Kidney (tissue), 22 donors: ENCODE measurements at places on chromosomes 16 and 17. TPM values are rescaled to one million over a fixed set of nuclear protein-coding genes. Genes with fewer than 3 reads are reported as not detected.

The TEDC2 gene
- 1.7 TPM for polyA plus RNA-seq

DNA sequence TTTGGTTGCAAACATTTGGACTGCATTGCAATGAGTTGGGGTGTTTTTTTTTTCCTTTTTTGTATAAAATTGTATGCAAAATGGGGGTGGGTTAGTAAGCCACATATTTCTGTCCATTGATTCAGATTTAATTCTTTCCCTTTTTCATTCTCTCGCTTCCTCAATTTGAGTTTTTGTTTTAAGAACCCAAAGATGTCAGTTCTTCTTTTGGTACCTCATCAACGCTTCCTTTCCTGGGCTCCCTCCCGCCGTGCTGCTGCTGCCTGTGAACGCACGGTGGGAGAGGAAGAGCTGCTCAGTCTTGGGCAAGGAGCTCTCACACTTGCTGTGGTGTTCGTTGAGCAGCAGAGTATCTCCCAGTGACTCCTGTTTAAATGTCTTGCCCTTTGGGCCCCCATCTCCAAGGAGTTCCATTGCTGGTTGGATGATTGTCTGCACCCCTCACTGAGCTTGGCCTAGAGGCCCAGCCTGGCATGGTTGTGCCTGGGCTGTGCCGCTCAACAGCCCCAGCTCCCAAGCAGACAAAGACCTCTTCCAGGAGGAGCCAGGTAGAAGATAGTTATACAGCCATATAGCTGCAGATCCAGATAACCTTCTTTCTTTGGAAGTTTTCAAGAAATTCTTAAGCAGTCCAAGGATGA, 13.6 kb downstream of the UBFD1 start:
- no peak for DNase-seq

DNA sequence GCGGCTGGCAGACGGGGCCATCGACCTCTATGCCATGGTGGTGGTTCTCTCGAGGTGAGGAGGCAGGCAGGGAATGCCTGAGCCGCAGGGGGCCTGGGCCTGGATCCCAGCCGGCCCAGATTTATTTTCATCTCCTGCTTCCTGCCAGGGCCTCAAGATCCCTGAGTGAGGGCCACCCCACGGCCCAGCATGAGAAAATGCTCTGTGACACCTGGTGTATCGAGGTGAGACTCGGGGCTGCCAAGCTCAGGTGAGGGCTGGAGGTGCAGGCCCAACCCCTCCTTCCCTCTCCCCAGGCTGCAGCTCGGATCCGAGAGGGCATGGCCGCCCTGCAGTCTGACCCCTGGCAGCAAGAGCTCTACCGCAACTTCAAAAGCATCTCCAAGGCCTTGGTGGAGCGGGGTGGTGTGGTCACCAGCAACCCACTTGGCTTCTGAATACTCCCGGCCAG, 4.9 kb downstream of the ACADVL start:
- DNase-seq: no peak

The KCNJ2 gene
- 0.71 TPM for polyA plus RNA-seq

The IL17C gene
- not detected for polyA plus RNA-seq

GRCh38 chr17:30208214-30208613, 27.3 kb downstream of the SLC6A4 start:
- DNase-seq: no peak

DNA sequence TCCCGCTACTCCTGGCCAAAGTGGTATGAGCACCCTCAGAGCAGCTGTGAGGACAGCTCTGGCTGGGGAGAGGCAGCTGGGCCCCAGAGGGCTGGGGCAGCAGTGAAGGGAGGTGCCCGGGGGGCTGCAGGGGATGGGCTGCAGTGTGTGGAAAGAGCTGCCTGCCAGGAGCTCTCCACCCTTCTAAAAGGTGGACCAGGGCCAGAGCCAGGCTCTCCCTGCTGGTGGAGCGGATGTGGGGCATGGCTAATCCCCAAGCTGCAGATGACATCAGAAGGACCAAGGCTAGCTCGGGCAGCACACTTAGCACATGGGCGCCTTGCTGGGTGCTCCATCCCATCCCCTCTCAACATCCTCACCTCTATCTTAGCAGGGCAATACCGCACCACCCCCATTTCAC, 103.1 kb downstream of the SDK2 start:
- DNase-seq: no peak

The OTOP3 gene
- not detected for polyA plus RNA-seq

The ZG16B gene
- polyA plus RNA-seq: 0.69 TPM

DNA sequence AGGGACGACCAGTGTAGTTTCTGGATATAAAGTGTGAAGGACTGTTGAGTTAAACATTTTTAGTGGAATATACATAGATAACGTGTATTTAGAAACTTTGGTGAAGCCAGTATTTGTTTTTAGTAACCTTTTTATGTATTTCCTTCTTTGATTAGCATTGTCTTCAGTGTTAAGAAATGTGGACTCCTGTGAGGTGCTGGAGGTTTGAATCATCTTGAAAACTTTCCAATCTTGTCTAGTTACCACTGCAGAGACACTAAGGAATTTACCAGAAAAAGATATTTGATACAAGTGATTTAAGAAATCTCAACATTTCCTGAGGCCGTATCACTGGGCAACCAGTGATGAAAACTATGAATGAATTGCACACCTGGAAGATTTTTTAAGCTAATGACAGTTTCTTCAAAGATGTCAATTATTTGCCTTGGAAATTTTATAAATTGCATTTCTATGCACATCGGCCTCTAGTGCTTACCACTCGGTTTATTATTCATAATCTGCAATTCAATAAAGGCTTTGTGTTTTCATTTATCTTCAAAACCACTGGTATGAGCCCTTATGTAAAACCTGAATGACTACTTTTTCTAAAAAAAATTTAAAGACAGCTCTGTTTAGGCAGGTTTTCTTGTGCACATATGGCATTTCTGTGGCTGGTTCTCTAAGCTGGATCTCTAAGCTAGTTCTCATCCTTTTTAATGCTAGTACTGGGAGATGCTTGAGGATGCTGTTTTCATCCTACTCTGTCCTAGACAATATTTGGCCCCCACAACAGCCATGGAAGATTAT, 31.4 kb upstream of the ADCY7 start:
- no peak for DNase-seq

DNA sequence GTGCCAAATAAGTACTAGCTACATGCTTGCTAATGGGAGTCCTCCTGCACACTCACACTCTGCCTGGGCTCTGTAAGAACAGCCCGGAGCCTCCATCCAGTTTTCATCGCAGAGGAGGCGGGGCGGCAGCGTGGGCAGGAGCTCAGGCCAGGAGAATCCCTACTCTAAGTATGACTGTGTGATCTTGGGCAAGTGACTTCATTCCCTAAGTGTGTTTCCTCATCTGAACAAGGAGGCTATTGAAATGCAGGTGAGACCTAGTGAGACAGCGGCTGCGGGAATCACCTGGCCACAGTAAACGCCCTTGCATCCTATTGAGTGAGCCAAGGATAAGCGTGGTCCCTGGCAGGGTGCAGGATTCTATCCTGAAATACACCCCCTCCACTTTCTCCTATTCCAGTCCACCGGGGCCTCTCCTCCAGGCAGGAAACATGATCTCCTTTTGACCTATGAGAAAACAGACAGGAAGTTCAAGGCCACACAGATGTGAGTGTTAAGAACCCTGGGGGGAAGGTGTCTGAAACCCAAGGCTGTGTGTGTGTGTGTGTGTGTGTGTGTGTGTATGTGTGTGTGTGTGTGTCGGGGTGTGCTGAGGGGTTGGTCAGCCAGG, 5.2 kb upstream of the RAI1 start:
- peak; percentile 88 for DNase-seq

DNA sequence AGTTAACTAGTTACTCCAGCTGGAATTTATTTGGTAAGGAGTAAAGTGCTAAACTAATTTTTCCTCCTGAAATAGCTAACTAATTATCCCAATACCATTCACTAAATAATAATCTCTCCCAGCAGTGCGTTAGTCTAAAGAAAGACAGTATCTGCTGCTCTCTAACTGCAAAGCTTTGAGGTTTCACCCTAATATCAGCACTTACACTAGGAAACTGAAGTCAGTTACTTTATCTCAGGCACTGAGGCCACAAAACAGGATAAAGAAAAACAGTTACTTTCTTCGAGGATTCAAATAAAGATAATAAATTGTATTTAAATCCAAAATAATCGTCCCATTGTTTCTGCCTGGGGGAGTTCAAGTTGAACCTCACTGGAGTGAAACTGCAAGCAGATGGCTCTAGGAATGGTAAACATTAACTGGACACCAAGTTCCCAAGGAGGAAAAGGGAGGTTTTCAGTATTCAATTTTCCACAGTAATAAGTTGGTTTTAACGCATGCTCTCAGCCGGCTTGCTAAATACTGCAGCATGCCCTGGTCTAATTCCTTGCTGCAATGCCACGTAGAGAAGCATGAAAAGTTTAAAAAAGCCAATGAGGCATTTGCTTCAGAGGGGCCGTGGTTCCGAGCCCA, 20.0 kb upstream of the FOXJ1 start:
- no peak for DNase-seq

The ALG1 gene
- 26.4 TPM for polyA plus RNA-seq

DNA sequence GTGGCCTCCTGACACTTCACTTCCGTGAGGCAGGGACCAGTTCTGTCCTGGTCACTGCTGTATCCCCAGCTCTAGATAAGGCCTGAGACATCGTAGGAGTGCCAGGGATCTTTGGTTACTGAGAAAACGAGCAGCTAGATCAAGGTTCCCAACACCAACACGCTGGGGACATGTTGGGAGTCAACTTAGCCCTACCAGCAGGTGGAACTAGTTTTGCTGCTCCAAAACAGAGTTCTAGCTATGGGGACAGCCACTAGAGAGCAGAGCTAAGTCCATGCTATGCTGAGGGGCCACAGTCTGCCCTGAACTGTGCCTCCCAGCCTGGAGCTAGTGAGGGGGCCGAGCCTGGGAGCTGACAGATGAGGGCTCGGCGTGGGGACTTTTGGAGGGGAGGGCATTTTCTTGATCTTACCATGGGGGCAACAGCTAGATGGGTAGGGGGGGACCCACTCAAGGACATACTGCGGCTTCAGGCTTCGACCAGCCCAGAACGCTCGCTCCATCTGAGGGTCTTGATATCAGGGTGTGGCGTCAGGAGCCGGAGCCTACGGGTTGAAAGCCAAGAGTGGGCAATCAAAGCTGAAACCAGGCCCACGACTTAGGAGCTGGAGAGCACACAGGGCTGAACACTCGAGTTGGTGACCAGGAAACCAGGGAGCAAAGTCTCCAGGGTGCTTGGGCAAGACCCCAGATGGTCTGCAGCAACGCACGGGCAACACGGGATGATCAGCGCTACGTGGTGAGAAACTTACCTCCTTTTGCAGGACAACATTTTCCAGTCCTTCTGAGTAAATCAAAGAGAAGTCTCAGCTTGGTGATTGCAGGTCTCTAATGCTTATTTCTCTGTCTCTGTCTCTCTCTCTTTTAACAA, 13.4 kb downstream of the SNX20 start:
- DNase-seq: no peak

DNA sequence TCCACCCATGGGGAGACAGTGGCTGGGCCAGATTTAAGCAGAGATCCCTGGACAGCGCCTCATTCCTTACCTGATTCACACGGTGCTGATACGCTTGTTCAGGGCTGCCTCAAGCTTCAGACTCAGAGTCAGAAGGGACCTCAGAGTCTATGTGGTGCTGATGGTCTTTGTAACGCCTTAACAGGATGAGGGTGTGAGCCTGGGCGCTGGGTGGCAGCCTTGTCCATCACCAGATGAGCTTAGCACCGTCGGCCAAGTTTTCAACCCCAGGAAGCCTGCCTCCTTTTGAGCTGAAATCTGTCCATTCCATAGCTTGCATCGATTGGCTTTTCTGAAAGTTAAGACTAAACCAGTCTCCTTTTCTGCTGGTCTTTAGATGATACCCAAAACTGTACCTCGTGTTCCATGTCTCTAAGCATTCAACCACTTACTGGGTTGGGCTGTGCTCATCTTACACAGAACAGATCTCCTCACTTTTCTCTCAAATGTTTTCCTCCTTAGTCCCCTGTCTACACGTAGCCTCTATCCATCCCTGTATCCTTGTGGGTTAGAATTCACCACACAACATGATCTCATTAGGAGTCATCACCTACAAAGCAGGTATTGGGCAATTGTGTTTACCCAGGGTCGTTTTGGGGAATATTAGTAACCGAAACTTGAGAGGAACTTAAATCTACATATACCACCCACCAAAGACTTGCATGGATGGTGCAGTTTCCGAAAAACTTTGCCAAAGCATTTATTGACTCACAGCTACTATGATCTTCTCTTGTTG, 573.4 kb downstream of the CDH13 start:
- no peak for DNase-seq

GRCh38 chr17:34673995-34674890, 94.9 kb downstream of the TMEM132E start:
- DNase-seq: no peak

GRCh38 chr17:47205419-47205963, 3.7 kb upstream of the MYL4 start:
- peak; percentile 79 for DNase-seq

The ABCA9 gene
- 0.45 TPM for polyA plus RNA-seq

- peak; percentile 81 for DNase-seq
Observed at GRCh38 chr16:27748868-27749546, 199.1 kb downstream of the KATNIP start.

- no peak for DNase-seq
Observed at GRCh38 chr17:2906901-2907300, 110.7 kb downstream of the RAP1GAP2 start.

The USP7 gene
- 26.7 TPM for polyA plus RNA-seq

GRCh38 chr17:78868391-78868790, 27.8 kb upstream of the USP36 start:
- no peak for DNase-seq
